ENCODE measurements at places on chromosomes 12 and 14.

GRCh38 chr12:108514468-108514972 lies 557 bp upstream of the FICD start:
- no peak for DNase-seq

DNA sequence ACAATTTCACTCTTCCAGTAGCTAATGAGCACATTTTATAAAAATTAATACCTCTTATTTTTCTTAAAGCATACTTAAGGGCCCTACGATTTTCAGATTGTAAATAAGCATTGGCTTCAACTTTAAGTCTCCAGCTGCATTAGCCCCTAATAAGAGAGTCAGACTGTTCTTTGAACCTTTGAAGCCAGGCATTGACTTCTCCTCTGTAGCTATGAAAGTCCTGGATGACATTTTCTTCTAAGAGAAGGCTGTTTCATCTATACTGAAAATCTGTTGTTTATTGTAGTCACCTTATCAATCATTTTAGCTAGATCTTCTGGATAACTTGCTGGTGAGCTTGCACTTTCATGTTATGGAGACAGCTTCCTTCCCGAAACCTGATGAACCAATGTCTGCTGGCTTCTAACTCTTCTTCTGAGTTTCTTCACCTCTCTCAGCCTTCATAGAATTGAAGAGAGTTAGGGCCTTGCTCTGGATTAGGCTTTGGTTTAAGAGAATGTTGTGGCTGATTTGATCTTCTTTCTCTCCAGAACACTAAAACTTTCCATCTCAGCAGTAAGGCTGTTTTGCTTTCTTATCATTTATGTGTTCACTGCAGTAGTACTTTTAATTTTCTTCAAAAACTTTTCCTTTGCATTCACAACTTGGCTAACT lies 377.1 kb upstream of the RGS6 start:
- no peak for DNase-seq

GRCh38 chr12:71636704-71637115 lies 26.9 kb downstream of the ZFC3H1 start:
- DNase-seq, result peak; percentile 5

DNA sequence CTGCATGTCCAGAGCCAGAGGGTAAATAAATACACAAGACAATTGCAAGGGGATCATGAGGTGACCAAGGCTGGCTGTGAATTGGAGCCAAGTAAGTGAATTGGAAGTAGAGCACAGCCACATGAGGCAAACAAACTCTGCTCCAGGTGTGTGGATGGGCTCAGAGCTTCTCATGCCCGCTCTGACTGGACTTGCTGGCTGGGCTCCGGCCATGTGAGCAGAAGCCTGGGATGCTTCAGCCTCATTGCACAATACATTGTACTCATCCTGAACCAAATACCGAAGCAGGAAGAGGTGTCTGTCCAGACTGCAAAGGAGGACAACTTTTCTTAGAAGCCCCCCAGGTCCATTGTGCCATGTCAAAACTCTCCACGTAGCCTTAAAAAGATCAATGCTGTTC lies 193.0 kb downstream of the TTC8 start:
- DNase-seq, result no peak

Measured in NCI-H187 treated with DMSO at 0.1 percent for 48 hours (cell line).